ENCODE measurements at places on chromosomes 3 and 15.
A peak's percentile ranks its signal among the peaks of the same experiment; 100 is the strongest.

DNA sequence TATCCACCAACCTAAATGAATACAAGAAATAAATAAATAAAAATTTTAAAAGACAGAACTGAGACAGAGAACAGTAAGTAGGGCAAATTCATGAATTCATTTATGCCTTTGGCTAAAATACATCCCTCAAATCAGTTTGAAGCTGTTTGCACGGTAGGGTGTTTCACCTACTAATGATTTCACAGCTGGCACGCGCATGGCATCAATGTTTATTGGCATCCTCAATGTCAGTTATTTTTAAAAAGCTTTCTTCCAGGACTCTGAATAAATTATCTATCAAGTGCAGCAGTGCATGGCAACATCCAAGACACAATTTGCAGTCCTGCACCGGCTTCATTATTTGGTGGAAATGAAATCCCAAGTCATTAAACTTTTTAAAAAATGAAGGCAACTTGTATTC, 985.2 kb upstream of the ROBO1 start:
- DNase-seq, result no peak

- DNase-seq, result no peak
Measured at GRCh38 chr3:120848503-120848902, 59.5 kb upstream of the STXBP5L start.

GRCh38 chr3:81676706-81677456, 84.6 kb downstream of the GBE1 start:
- DNase-seq, result no peak

DNA sequence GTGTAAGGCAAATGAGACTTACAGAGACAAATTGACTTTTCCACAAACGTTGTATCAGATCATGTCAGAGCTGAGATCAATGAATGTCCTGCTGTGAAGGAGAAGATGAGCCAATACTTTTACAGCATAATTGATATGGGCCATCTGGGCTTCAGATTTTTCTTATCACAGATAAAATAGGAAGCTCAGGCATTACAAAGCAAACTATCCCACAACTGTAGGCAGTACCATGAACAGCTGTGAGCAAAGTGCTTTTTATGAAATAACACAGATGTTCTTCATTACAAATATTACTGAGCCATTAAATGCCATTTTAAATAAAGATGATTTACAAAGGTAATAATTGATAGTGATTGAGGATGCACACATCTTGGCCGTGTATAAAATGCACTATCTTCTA, 852.3 kb downstream of the OTOL1 start:
- no peak for DNase-seq

DNA sequence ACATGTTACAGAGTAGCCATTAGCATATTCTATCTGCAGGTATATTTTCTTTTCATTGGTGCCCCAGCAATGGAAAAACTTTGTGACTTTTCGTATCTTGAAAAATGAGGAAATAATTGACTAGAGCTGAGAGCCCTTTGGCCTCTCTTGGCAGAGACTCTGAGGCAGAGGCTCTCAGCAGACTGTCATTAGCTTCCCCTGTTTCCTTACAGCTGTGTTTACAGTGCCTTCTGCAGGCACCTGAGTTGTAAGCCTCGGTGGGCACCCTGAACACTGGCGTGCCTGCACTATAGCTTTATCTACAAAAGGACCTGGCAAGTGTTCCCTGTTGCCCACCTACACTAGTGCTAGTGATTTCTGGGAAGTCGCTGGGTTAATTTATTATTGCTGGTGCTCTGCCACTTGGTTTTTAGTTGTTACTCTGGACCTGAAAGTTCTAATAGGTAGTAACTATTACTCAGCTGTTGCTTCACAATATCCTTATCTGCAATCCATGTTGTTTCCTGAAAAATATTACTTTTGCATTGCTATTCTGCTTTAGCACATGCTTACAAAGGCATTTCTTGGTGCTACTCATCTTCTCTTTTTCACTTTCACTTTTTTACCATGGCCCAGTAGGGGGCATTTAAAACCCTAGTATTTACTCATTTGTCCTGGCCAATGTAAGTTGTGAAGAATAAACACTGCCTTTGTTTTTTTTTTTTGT, 7.8 kb upstream of the GPR171 start:
- peak; percentile 68 for DNase-seq

DNA sequence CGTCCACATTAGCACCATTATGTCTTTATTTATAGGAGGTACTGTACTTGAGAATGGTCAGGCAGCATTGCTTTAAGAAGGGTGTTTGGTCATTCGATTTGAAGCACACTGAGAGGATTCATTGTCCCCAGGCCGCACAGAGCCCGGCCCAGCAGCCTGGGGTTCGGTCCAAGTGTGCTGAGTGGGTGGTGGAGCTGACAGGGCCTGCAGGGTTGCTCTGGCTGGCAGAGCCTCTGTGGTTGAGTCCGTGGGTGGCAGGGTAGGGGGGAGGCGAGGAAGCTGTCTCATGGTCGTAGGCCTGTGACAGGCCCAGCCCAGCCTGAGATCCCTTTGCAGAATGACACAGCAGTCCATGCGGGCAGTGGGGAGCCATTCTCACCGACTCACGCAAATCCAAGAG, 227.7 kb upstream of the TOPAZ1 start:
- DNase-seq, result no peak

- DNase-seq, result no peak
Measured at GRCh38 chr15:78392430-78392829, 45.6 kb upstream of the IREB2 start.

DNA sequence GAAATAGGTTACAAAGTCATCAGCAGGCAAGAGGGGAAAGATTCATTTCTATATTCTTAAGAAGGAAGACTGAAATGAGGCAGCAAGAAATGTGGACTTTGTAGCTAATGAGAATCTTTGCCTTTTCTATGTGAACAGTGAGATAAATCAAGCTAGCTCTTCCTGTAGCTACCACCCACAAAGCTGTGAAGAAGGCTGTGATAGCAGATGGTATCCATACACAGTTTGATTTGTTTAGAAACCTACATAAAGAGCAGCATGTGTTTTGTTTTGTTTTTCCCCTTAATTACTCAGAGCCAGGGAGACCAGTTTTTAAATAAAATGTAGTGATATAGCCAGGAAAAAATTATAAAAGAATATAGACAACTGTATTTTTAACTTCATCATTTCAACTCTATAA, 45.5 kb downstream of the TEX9 start:
- peak; percentile 12 for DNase-seq

DNA sequence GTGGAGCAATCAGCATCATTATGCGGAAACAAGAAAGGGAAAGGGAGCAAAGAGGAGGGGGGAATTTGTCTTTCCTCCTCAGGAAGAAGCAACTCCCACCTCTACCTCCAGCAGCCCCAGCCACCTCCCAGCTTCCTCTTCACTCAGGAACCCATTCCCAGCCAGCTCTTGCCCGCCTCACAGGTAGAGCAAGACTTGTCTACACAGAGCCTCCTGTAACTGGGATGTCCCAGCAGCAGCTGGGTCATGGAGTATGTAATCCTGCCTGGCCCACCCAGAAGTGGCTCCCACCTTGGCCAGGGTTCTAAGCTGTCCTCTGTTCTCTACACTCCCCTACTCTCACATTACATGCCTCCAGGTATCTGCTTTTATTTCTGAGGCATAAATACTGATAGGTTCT, 14.0 kb downstream of the IGDCC3 start:
- DNase-seq, result no peak

DNA sequence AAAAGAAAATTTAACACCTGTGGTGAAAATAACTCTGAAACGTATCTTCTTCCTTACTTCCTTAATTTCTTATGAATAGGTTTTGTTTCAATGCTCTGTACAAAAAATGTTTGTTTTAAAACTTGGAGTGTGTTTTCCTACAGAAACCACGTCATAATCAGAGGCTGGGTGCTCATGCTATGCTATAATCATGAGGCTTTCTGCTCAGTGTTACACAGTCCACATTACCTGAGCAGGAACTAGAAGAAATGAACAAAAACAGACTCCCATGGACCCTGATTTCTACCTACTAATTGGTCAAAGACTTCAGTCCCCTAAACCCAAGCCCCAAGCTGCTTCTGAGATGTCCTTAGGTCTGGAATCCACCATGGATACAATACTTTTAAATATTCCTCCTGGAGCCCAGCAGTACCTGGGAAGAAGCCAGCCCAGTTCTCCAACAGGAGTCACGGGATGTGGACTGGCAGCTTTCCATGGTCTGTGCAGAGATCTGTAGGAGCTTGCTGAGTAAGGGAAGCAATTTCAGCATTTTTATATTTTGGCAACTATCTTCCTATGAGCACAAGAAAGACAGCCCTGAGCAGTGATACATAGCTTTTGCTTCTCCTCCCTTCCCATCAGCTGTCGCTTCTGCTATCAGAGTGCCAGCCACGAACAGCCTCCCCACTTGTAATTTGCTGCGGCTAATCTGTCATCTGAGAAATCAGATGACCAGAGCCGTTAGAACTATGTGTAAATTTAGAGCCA, 65.6 kb downstream of the WDR72 start:
- DNase-seq, result no peak

- peak; percentile 51 for DNase-seq
Measured at GRCh38 chr3:170584585-170585007, 1.3 kb downstream of the SLC7A14 start.
